ENCODE measurements at places on chromosomes 13 and 19. TPM values are rescaled to one million over a fixed set of nuclear protein-coding genes. Genes with fewer than 3 reads are reported as not detected.

Gene GFY
- not detected for total RNA-seq

Gene TMEM190
- not detected for total RNA-seq

Gene ZC3H4
- 49.8 TPM for total RNA-seq

Gene SMIM7
- 44.0 TPM for total RNA-seq

Gene LCP1
- 1,053 TPM for total RNA-seq

Gene FLT1
- total RNA-seq: 4.0 TPM

Gene RPL13A
- total RNA-seq: 4,147 TPM

Gene ZNF582
- total RNA-seq: 3.5 TPM

Gene GRK1
- not detected for total RNA-seq

Gene GDF15
- total RNA-seq: 0.29 TPM

Gene AMH
- 2.9 TPM for total RNA-seq

Gene TRAPPC6A
- total RNA-seq: 36.8 TPM
